ENCODE measurements at places on chromosomes 3 and 15.

DNA sequence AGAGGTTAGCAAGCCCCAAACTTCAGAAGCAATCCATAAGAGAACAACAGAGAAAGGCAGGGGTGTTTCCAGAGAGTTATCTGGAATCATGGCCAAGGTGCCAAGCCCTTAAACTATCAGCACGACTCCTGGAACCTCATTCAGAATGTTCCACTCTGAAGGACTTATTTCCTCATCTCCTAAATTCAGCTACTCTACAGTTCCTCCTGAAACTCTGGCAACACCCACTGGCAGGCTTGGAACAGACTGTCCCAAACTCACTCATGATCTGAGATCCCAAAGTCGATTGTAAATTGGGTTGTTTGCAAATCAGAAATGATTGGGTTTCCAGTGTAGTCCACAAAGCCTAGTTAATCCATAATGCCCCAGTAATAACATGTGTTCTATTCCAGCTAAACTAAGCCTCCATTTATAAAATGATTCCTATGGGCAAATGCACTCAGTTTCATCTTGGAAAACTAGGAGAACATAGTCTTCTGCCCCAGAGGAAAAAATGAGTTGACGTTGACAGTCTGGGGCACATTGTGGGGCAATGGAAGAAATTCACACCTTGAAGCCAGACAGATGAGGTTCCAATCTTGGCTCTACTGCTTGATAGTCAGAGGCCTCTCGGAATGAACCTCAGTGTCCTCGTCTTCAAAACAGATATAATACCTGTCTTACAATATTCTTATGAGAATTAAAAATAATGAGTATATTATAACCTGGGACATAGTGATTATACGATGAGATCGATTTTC lies 65.9 kb downstream of the SLCO2A1 start:
- no peak for DNase-seq

DNA sequence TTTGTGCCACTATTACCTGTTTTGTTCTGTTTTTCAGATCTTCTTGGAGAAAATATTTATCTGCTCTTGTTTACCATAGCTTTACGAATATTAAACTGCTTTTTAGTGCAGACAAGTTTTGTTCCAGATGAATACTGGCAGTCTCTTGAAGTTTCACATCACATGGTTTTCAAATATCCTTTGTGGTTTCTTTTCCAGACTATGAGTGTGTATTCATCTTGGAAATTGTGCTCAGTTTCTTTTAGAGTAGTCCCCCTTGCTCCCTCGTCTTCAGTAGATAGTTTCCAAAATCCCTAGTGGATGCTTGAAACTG lies 1.2 kb downstream of the PIGB start:
- no peak for DNase-seq

- peak; percentile 39 for DNase-seq
These were observed 643 bp downstream of the CDAN1 start for GRCh38 chr15:42736178-42736792.

DNA sequence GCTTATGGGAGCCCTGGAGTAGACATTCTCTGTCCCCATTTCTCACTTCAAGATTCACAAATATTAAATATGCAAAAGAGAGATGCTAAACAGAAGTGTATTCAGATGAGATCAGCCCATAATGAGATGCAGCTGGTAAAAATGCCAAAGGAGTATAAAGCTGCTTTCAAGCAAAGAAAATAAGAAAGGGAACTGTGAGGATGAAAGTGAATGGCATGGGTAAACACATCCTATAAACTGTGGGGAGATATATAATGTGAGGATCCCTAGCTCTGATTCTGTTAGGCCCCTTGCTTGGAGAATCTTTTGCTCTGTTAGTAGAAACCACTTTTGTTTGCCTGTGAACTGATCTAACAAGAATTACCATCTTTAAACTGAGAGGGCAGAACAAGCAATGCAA lies 396.6 kb downstream of the SOX2 start:
- no peak for DNase-seq

- no peak for DNase-seq
These were observed 119.1 kb downstream of the GMPS start for GRCh38 chr3:155989536-155989935.

GRCh38 chr3:196122021-196122687 lies 40.3 kb upstream of the TFRC start:
- no peak for DNase-seq

DNA sequence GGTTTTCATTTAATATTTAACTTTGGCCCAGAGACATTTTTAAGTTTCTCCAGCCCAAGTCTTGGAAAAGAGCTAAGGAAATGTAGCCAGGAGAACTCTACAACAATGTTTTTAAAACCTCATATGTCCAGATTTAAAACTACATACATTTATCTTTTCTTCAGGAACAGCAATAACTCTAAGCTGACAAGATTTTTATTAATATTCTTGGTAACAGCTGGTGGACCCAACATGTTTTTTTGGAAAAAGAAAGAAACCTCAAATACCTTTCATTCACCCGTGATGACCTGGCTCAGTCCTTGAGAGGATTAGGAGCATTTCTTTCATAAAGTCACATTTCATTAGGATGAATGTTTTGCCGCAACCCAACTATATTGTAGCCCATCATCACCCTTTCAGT lies 50.4 kb upstream of the CMSS1 start:
- no peak for DNase-seq

DNA sequence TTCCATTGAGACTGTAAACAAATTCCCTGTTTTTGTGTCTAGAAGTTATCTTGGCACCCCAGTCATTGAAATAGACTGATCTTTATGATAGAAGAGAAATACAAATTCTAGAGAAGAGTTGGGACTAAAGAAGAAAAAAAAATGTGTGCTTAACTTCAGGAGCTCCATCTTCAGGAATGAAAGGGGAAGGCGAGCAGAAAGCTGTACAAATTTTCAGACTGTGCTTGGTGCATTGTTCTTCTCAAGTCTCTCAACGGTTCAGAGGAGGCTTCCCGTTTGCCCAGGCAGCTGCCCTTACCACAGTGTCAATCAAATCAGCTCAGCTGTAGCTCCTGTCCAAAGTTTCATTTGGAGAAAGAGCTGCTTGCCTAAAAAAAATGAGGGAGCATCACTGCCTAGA lies 41.7 kb downstream of the OXSM start:
- no peak for DNase-seq

GRCh38 chr15:81751256-81751655 lies 294.6 kb downstream of the MEX3B start:
- no peak for DNase-seq

GRCh38 chr15:79091204-79091867 lies 756 bp upstream of the RASGRF1 start:
- no peak for DNase-seq

DNA sequence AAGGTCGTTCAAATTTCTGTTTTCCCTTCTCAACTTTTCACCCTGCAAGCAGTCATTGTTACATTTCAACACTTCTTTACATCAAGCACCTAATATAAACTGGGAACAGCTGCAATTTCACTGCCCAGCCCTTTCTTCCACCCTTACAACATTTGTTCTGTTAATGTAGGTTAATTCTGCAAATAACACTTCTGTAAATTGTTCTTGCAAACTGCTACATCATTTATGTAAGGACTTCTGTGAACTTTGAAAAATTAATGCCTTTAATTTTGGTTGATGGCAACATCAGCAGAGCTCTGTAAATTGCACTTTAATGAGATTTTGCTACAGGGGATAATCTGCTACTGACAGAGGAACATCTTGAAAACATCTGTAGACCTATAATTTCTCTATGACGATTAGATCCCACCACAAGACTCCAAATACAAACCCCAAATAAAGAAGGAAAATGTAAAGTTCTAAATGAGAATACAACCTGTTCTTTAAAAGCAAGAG lies 93.5 kb downstream of the ZIC4 start:
- DNase-seq: no peak

DNA sequence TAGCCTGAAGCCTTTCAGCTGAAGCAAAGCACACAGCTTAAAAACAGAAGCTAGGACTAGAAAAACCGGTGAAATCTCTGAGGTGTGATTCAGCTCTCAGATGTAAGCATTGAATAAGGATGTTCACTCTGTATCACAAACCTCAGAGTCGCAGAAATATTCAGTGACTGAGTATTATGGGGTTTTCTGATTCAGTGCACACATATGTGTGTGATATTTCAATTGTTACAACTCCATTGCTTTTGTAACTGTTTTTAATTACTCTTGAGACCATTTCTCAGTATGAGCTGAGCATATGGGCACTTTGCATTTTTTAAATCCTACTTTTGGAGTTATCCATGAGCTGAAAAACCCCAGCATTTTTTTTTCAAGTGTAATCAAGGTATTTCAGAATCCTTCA lies 868.8 kb downstream of the NTRK3 start:
- DNase-seq: no peak

Data from activated B cell treated with CpG ODN at 0.5 μM for 24 hours (primary cell).